ENCODE measurements at places on chromosomes 7 and 10.

GRCh38 chr7:75546237-75547015 is 54.3 kb downstream of the SPDYE5 start:
- DNase-seq: no peak

DNA sequence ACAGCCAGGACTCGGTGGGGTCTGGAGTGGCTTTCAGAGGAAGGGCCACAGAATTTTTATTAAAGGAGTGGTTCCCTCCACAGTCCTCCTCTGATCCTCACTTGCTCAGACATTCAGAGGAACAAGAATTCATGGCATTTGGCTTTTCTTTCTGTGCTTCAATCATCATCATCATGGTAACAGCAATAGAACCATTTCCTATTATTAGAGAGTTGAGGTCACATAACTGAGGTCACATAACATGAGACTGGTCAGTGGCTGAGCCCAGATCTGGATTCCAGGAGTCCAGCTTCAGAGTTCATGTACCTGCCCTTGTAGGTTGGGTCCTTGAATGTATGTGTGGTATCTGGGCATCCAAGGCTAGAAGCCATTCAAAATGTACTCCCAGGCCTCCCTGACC is 177.3 kb upstream of the GRB10 start:
- DNase-seq: no peak

- no peak for DNase-seq
These were observed 61.8 kb upstream of the MET start for GRCh38 chr7:116610210-116610609.

- DNase-seq: no peak
These were observed 375.9 kb downstream of the BMPER start for GRCh38 chr7:34281260-34281659.

GRCh38 chr7:87398446-87398845 is 53.0 kb downstream of the CROT start:
- no peak for DNase-seq

DNA sequence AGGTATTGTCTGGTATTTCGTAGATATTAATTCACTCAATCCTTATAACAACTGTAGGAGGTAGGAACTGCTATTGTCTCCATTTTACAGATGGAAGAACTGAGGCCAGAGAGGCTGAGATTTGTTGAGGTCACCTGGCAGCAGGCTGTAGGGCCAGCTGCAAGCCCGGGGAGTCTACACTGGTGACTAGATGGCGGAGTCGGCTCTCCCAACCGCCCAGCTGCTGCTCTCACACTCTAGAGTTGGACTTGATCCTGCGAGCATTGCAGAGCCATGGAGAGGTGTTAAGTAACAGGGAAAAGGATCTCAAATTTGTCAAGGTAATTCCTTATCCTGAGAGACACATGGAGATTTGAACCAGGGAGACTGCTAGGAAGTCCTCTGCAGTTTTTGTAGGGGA is 124.1 kb downstream of the CAMK1D start:
- DNase-seq: no peak

DNA sequence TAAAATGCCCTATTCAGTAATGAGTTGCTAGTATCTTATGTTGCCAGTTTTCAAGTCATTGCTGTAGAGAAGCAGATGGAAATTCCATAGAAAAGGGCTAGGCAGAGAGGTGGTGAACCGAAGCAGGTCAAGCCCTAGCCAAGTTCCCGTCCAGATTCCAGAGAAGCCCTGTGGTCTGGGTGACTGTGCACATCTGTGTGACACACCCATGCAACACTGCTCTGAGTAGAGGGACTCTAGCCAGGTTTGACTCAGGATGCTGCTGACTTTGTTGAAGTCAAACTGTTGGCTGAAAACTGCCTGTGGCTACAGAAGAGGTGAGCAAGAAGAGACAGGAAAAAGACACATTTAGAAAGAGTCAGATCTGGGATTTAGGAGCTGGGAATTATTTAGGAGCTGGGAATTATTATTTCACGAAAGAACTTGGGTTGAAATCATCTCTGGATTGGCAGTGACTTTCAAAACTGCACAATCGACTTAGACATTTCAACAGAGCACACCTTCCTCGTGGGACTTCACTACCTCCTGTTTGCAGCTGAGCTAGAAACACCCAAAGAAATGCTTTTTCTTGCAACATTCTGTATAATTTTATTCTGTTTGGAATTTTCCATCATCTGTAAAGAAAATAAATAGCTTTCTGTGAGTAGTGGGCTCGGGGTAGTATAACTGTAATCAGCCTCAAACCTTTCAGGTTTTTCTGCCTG is 149.1 kb upstream of the PRKCQ start:
- no peak for DNase-seq

DNA sequence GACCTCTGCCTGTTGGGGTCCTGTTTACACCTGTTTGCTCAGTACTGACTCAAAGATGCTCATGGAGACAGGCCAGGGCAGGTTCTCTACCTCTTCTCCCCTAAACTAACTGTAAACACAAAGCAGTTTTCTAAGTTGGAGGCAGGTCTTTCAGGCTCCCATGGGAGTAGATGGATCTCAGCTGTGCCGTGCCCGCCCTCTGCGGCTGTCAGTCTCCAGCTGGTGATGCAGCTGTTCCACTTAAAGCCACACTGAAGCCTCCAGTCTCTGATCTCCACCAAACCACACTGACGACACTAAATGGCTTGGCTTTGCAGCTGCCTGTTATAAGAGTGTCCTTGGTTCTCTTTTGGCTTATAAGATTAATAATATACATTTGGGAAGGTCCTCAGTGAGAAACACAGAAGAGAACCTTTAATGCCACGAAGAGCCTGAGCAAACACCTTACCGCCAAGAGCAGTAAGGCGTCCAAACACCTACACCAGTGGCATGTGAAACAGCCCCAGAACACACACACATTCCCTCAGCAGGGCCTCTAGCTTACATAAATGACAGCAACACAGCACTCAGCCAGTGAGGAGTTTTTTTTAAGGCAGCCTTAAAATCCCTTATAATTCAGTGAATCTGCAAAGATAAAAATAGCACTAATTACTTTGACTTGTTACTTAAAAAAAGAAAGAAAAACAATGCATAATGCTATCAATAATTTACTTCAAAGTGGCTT is 60.4 kb upstream of the KCNIP2 start:
- DNase-seq: no peak

DNA sequence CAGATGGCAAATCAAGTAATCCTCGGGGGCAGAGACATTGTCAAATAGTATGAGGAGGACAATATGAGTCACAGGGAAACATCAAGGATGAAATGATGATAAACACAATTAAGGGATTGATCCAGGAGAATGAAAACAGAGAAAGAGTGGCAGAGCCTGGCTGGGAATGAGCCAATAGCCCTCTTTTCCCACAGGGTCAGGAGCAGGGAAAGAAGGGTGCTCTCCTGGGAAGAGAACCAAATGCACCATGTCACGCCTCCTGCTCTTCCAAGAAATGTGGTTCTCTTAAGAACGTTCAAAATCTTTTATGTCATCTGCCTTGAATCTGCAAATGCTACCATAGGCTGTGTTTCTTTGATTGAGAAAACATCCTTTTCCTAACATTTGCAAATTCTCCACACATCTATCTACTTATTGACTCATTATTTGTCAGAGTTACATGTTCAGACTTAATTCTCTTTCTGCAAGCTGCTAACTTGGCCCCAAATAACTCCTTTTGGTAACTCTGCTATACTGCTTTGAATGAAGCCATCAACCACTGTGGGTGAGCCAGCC is 50.6 kb downstream of the HIPK2 start:
- DNase-seq: no peak

DNA sequence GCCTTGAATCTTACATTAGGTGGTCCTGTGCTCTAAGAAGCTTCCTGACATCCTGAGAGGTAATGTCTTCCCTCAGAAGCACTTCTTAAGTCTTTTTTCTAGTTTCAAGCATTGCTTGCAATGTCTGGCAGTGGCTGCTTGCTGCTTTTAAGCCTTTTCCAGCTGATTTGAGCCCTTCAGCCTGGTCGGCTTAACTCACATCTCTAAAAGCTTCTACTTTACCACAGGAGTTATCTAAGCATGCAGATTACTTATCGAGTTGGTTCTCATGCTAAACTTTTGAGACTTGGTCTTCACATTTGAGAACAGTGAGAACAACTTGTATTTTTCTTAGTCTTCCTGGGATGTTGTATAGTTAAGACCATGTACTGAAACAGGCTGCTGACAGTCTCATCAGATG is 3.9 kb downstream of the LRMDA start:
- DNase-seq: no peak

GRCh38 chr10:70432101-70432500 is 9.4 kb downstream of the NODAL start:
- DNase-seq: no peak

GRCh38 chr10:3036155-3037021 is 31.0 kb upstream of the PFKP start:
- DNase-seq: no peak

GRCh38 chr10:88172159-88172558 is 308.7 kb downstream of the PTEN start:
- no peak for DNase-seq

- DNase-seq: no peak
These were observed 6.2 kb upstream of the FOXK1 start for GRCh38 chr7:4675771-4676367.

- no peak for DNase-seq
These were observed 35.0 kb upstream of the CTTNBP2 start for GRCh38 chr7:117908031-117908795.

GRCh38 chr7:116354546-116355423 is 144.4 kb downstream of the TES start:
- DNase-seq: peak; percentile 15

DNA sequence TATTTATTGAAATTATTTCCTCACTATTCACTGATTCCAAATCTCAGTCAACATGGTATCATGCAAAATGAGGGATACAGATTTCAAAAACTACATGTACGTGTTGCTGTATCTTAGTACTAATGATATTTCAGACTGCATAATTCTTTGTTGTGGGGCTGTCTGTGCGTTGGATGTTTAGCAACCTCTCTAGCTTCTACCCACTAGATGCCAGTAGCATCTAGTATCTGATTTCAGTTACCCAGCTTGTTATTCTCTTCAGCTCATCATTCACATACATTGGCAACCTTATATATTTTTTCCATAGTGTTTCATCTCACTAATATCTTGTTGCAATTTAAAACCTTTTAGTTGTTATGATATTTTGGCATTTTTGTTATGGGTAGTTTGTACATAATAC is 22.5 kb upstream of the WASL start:
- DNase-seq: no peak

- no peak for DNase-seq
These were observed 60.4 kb upstream of the RAPGEF5 start for GRCh38 chr7:22417349-22417748.

GRCh38 chr10:62637249-62638061 is 167.1 kb upstream of the ADO start:
- DNase-seq: no peak

DNA sequence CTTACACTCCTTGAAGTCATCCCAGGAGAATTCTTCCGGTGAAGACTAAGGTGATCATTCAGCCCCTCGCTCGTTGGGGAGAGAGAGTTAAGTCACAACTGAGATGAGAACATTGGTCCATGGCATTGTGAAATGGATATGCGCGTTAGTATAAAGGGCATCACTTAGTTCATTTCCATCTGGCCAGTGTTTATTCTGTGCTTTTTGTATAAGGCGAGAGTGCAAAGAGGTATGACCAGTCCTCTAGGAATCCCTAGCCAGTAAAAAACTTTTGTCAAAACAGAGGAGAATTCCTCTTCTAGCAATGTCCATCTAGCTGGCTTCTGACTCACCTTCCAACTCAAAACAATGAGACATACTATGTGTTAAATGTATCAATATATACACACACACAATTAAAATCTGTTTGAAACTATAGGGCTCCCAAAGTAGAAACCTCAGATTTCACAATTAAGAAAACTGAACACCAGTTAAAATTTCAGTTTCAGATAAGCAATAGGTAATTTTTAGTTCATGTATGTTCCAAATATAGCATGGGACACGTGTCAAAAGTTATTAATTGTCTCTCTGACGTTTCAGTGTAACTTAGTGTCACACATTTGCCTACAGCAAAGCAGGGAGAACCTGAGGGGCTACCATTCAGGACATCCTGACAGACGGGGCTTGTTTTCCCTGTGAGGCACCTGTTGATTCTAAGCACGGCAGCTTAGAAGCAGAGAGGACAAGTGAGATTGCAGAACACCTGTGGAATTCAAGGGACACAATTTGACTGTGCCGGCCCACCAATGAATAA is 158.9 kb downstream of the KLF6 start:
- no peak for DNase-seq

GRCh38 chr10:102776779-102777456 is 33.2 kb downstream of the WBP1L start:
- peak; percentile 51 for DNase-seq

- no peak for DNase-seq
These were observed 155.8 kb upstream of the CHST15 start for GRCh38 chr10:124249196-124249595.

DNA sequence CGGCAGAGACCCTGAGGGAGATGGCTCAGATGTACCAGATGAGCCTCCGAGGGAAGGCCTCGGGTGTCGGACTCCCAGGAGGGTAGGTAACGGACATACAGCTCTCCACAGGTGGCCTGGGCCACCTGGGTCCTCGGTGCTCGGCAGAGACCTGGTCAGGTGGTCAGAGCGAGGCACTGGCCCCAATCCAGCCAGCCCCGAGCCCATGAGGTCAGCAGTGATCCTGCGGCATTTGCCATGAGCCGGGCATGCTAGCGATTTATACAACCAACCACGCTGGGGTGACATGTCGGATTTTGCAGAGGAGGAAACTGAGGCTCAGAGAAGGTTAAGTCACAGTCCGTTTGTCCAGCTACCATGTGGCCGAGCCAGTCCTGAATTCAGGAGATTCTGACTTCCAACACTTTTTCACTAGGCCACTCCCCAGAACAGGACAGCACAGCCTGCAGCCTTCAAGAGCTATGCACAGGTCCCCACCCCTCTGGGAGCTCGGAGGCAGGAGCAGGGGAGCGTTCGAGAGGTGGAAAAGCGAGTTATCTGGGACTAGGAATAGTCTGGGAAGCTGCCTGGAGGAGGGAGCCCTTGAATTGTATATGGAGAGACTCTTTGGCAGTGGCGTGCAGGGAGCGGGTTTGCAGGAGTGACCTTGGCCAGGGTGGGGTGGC is 13.5 kb downstream of the LDB3 start:
- DNase-seq: no peak

GRCh38 chr7:104096683-104097082 is 107.2 kb upstream of the RELN start:
- DNase-seq: peak; percentile 37

GRCh38 chr7:90178679-90179278 is 24.5 kb downstream of the STEAP1 start:
- DNase-seq: no peak

DNA sequence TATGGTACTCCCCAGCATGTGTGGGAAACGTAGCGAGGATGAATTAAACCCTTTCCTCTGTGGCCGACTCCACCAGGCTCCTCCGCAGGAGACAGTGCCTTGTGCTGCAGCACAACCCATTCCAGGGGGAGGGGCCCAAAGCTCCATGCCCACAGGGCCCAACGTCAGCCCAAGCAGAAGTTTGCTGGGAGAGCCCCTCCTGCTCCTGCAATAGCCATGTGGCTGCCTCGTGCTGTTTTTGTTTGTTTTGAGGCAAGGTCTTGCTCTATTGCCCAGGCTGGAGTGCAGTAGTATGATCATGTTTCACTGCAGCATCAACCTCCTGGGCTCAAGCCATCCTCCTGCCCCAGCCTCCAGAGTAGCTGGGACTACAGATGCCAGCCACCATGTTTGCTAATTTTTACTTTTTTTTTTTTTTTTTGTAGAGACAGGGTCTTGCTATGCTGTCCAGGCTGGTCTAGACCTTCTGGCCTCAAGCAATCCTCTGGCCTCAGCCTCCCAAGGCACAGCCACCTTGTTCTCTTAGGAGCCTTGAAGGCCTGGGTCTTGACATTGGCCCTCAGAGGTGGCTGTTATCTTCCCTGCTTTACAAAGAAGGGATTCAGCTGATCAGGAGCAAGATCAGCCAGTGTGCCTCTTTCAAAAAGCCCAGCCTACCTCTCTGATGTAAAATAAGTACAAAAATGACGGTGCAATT is 102.8 kb downstream of the DYNC2I1 start:
- no peak for DNase-seq

All from HuH-7.5 (cell line).